ENCODE measurements at places on chromosomes 6 and 20.

GRCh38 chr6:21829126-21829525 lies 235.6 kb downstream of the SOX4 start:
- DNase-seq, result no peak

GRCh38 chr6:89494131-89494793 lies 61.3 kb downstream of the ANKRD6 start:
- DNase-seq, result no peak

- DNase-seq, result no peak
Observed at GRCh38 chr6:138092686-138093085, 14.5 kb downstream of the PERP start.

DNA sequence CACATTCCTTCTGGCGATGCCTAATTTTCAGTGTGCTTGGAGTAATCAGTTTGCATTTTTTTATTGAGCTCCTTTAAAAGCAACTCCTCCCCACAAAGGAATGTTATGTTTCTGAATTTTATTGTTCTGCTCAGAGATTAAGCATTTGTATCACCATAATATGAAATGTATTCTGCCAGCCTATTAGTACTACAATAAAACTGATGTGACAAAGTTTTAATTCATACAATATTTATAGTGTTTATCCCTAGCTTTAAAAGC lies 236.9 kb upstream of the ASCC3 start:
- no peak for DNase-seq

GRCh38 chr6:8858854-8859331 lies 423.5 kb upstream of the SLC35B3 start:
- DNase-seq, result no peak

DNA sequence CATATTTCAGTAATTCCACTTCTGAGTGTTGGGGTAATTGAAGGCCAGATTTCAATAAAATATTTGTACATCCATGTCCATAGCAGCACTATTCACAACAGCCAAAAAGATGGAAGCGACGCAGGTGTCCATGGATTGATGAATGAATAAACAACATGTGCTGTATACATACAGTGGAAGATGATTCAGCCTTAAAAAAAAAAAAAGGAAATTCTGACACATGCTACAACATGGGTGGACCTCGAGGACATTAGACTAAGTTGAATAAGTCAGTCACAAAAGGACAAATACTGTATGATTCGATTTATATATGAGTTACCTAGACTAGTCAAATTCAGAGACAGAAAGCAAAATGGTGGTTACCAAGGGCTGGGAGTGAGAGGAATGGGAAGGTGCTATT lies 57.2 kb downstream of the TRAM2 start:
- DNase-seq, result no peak

DNA sequence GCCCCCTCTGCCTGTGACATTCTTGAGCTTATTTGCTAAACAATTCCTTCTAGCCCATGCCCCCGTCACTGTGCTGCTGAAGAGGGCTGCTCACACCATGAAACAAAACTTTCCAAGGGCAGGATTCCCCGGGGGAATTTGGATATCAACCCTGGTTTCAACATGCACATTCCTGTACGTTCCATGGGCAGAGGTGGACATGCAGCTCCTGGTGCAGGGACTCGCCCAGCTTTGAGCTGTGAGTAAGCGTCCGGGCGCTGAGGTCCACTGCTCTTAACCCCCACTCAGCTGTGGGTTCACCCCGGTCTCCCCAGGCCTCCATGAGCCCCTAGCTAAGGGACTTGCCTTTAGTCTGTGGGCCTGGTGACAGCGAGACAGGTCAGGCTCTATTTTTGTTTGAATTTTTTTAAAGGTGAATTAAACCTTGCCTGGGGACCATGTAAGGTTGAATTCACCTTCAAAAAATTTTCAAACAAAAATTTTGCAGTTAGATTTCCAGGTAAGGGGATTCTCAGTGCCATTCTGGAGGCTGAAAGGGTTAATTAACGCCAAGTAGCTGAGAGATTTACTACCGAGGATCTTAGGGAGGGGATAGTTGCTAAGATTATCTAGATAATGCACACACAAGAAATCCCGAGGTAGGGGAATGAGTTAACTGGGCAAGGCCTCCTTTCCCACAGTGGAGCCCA lies 70.3 kb upstream of the SLC22A23 start:
- DNase-seq, result no peak

DNA sequence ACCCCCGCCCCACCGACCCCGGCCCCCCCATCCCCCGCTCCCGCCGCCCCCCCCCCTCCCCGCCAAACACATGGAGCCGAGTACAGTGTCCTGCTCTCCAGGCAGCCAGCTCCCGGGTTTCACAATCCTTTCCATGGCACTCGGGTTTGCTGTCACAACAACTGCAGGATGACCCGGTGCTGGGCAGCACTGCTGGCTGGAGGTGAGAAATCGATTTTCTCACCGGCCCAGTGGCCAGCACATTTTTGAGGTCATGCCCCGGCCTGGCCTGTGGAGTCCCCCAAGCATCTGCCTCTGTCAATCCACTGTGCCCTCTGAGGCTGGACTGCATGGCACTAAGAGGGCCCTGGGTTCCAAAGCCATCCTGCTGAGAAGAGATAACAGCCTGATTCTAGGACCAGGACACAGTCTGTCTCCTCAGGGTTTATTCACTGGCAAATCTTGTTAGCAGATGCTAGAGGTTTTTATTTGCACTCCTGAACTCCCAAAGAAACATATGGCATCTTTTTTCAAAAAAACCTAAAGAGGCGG lies 129.5 kb downstream of the NFATC2 start:
- DNase-seq, result no peak

- DNase-seq, result no peak
Observed at GRCh38 chr6:35161776-35162607, 20.9 kb upstream of the TCP11 start.

DNA sequence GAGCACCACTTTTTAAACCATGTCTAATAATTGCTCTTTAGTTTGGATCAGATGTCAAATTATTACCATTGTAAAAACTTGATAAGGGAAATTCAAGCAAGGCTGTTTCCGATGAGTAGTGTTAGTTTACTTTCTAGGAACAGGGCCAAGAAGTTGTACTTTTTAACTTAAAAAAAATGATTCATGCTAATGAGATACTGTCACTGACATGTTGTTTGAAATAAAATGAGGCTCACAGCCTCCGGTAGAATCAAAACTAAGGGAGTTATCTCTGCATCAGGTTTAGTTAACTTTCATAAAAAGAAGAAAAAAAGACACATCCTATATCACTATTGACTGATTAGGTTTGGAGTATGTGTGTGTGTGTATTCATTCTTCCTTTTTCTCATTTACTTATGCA lies 55.2 kb upstream of the SUPT3H start:
- no peak for DNase-seq

DNA sequence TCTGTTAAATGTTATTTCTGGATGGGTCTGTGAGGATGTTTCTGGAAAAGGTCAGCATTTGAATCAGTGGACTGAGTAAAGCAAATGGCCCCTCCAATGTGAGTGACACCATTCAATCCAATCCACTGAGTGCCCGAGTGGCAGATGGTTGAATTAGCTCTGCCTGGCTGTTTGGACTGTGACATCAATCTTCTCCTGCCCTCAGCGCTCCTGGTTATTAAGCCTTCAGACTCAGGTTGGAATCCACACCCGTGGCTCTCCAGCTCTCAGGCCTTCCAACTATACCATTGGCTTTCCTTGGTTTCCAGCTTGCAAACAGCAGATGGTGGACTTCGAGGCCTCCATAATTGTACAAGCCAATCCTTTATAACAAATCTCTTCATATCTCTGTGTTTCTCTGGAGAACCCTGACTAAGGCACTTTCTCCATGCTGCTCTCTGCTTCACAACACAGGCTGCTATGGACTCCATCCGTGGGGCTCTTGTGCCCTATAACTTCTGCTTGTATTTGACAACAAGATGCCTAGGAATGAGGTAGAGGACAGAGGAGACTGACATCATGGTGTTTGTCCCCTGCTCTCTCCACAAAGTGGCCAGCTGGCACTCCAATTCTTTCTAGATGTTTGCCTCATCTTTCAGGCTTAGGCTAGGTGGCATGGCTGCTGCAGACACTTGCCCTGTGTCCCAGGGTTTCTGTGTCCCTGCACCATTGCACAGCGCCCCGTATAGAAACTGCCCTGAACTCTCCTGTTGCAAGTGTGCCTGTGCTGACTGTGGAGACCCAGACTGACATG lies 4.8 kb upstream of the CSTL1 start:
- DNase-seq, result no peak

GRCh38 chr20:63826753-63827152 lies 4.3 kb downstream of the ZBTB46 start:
- DNase-seq, result no peak

GRCh38 chr6:143536866-143537691 lies 25.6 kb upstream of the FUCA2 start:
- peak; percentile 75 for DNase-seq

GRCh38 chr6:127319686-127320085 lies 23.7 kb downstream of the ECHDC1 start:
- DNase-seq, result no peak

DNA sequence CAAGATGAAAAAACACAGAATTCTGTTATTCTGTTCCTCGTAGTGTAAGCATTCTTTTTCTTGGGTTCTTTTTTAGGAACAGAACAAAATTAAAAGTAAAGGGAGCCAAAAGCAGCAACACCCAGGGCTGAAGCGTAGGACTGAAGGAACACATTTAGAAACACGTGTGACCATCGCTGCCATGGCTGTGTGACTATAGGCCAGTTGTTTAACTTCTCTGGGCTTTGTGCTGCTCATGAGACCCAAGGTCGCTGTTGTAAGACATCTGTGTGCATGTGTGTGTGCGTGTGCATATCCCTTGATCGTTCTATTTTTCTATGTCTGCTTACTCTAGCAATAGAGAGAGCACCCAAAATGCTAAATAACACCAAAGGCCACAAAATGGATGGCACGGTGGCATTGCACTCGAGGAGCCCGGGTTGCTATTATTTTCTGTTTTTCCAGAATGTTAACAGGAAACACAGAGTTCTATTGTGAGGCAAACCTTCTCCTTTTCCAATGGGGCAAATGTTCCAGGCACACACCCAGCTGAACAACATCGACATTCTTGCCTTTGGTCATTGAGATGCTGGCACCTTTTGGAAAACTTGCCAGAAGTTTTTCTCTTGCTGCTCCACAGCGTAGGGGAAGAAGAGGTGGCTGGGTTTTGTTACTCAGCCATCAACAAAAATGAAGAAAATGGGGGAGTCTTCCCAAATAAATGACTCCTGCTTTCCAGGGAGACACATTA lies 267.8 kb upstream of the ECI2 start:
- no peak for DNase-seq

- peak; percentile 3 for DNase-seq
Observed at GRCh38 chr20:60297649-60298048, 339.4 kb downstream of the CDH26 start.

DNA sequence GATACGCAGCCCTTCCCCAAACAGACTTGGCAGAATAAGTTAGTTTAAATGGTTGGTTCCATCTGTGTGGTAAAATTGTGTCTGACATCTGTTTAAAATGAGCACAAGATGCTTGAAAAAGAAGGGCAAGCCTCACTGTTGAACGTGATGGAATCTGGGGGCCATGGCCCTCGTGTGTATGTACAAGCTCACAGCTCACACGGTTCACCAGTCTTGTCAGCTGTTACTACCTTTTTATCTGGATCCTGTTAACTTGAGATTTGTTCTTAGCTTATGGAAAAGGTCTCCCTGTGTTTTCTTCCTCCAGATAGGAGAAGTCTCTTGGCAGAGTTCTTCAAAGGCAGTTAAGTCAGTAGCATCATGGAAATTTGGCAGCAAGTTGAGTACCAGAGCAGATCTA lies 270.6 kb downstream of the KHDC1L start:
- DNase-seq, result no peak

GRCh38 chr20:18527836-18528235 lies 20.1 kb downstream of the SEC23B start:
- DNase-seq, result peak; percentile 7

DNA sequence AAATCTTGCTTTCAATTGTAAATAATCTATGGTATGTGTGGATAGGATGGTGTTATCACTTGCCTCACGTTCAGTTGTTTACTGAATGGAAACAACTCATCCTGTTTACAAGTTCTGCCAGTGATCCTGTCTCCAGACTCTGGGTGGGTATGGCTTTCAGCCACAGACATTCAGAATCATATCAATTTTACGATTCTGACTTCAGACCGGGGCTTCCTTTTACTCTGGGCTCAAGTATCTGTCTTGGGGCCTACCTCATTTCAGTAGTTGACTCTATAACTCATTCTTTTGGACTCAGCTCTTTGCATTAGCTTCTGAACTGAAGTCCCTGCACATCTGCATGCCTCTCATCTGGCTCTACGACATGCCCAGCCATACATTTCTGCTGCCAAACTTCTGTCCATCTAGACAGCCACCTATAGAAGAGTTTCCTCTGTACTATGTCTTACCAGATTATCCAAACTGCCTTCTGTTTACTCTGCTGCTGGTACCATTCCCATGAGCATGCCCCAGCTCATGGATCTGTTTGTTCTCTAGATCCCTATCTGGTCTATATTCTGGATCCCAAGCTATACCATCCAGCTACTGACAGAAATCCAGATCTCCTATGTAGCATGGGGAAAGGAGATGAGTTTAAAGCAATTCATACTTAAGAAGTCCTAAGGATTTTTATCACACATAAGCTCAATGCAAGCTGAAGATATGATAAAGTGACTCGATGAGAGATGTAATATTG lies 34.3 kb downstream of the FYN start:
- no peak for DNase-seq

- DNase-seq, result no peak
Observed at GRCh38 chr6:95785785-95786184, 208.4 kb downstream of the MANEA start.

DNA sequence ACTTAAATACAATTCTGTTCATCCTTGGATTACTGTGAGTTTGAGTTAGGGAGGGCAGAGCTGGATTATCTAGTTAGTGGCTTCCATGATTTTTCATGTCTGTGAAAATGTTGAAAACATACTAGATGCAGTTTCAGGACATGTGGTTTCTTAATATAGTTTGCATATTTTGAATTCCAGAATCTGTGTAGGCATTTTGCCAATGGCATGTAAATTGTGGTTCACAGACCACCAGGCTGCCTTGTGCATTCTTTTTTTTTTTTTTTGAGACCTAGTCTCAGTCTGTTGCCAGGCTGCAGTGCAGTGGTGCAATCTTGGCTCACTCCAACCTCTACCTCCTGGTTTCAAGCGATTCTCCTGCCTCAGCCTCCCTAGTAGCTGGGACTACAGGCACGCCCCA lies 42.8 kb downstream of the CDC5L start:
- DNase-seq, result no peak

- no peak for DNase-seq
Observed at GRCh38 chr6:35809809-35810208, 4.7 kb downstream of the LHFPL5 start.

- no peak for DNase-seq
Observed at GRCh38 chr6:2149361-2150006, 95.9 kb downstream of the GMDS start.

- DNase-seq, result no peak
Observed at GRCh38 chr20:41818369-41818768, 200.2 kb upstream of the CHD6 start.

- DNase-seq, result peak; percentile 42
Observed at GRCh38 chr20:44911264-44911921, 1.5 kb downstream of the PABPC1L start.
